EH (cell line): ENCODE measurements at places on chromosomes 4 and X.
A peak's percentile ranks its signal among the peaks of the same experiment; 100 is the strongest.

DNA sequence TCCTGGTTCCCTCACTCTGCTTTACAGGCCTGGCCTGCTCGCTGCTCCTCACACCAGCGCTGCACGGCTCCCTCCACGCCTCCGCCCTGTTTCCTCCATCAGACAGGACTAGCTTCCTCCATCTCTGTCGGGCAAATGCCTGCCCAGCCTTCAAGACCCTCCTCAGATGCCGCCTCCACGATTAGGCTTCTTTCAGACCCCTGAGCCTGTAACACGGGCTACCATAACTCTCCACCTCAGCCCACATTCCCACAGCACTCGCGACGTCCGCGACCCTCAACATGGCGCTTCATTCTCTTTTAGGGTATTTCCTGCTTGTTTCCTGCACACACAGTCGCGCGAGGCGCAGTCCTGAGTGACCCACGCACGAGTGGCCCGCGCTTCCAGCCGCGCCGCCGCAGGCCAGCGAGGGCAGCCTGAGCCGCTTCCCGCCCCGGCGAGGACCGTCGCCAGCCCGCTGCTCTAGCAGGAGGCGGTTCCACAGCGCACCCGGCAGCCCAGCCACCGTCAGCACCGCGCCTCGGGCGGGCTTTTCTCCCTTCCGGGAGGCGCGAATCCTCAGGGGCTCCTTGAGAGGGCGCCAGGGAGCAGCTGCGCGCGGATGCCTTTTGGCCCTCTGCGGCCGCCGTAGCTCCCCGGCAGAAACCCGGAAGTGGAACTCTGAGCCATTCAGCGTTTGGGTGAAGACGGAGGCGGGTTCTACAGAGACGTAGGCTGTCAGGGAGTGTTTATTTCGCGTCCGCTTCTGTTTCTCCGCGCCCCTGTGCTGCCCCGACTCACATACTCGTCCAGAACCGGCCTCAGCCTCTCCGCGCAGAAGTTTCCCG is at the start of gene FRG1:
FRG1 (plus strand) TSS at position 695 of the 827 bp plus-strand sequence. CDS start 138 bp downstream, outside the sequence.
- DNase-seq, result peak; percentile 95

GRCh38 chr4:20944451-20944850 is 244.2 kb downstream of the PACRGL start:
- no peak for DNase-seq

DNA sequence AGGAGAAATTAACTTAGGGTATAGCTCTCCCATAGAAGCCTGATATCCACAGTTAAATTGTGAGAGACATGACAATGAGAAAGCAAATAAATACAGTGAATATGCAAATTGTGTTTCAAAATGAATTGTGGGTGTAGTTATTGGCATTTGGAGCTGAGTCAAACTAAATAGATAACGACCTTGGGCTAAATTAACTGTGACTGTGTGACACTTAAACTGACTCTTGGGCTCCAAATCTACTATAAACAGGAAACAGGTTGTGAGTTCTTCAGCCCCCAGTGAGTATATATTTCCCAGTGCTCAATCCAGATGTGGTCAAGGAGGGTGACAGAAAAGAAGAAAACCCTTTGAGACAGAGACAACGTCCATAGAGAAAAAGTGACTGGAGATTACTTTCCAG is 11.3 kb upstream of the MAGEA10 start:
- DNase-seq, result no peak

GRCh38 chrX:53186351-53186750 is 38.7 kb downstream of the KDM5C start:
- peak; percentile 35 for DNase-seq

GRCh38 chrX:67545036-67545821 is 1.4 kb downstream of the AR start:
- peak; percentile 75 for DNase-seq

DNA sequence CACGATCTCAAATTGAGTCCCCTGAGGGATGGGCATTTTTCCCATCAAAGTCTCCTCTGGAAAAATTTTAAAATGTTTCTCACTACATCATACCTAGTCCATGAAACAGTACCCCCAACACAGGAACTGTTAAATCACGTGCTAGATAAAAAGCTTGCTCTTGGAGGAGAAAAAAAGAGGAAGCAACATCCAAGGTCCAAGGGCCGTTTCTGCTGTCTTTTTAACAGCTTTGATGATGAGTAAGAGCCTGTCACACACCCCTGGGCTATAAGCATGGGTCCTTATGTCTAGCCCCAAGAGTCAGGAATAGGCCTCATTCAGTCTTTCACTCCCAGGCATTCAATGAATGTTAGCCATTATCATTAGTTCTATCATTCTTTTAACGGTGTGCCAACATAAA is 128.9 kb downstream of the SH3KBP1 start:
- DNase-seq, result peak; percentile 79

DNA sequence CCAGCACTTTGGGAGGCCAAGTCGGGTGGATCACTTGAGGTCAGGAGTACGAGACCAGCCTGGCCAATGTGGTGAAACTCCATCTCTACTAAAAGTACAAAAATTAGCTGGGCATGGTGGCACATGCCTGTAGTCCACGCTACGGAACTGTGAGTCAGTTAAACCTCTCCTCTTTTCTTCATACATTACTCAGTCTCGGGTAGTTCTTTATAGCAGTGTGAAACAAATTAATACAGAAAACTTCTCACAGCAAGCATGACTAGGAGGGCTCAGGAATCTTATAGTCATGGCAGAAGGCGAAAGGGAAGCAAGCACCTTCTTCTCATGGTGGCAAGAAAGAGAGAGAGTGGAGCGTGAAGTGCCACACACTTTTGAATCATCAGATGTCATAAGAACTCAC is 358.9 kb downstream of the NLGN4X start:
- DNase-seq, result no peak

- peak; percentile 68 for DNase-seq
These were observed 49.8 kb downstream of the TBCK start for GRCh38 chr4:106266201-106266600.

DNA sequence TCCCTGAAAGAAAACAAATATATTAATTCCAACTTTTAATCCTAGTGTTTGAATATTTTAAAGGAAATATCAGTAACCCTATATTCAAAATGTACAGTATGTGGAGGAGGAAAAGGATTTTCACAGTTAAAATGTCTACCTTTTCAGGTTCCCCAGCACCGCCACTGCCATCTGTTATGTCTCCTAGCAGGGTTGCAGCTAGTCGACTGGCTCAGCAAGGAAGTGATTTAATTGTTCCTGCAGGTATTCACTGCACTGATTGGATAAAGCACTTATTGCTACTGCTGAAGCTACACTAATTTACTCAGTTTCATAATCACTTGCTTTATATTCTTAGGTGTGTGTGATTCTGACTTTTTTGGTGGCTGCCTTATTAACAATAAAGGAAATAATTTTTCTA is 65.5 kb upstream of the FHDC1 start:
- no peak for DNase-seq

GRCh38 chr4:146098978-146099377 is 76.5 kb upstream of the LSM6 start:
- DNase-seq, result no peak

- no peak for DNase-seq
These were observed 96.2 kb downstream of the RBM46 start for GRCh38 chr4:154877110-154877760.

DNA sequence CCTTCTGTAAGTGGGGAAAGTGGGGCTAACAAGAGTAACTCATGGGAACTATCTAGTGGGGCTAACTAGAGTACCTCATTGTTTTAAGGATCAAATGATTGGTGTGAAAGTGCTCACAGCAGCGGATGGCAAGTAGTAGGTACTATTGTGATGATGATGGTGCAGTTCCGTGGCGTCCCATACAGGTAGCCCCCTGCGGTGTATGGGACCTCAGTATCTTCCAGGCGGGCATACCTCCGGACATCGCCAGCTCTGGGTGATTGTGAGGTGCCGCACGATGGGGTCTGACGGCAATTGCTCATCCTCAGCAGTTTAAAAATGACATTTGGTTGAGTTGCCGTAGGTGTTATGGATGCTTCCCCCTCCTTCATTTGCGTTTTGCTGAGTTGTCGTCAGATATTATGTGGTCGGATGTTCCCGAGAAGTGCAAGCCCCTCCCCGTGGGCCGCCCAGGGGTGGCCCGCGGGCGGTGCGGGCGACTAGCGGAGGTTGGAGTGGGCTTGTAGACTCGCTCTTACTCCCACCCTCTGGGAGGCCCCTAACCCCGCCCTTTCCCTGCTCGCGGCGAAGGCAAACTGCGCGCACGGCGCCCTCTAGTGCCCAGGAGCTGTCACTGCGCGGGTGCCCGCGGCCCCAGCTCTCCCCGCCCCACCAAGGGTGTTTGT is 18.3 kb upstream of the GPR101 start:
- DNase-seq, result peak; percentile 47

DNA sequence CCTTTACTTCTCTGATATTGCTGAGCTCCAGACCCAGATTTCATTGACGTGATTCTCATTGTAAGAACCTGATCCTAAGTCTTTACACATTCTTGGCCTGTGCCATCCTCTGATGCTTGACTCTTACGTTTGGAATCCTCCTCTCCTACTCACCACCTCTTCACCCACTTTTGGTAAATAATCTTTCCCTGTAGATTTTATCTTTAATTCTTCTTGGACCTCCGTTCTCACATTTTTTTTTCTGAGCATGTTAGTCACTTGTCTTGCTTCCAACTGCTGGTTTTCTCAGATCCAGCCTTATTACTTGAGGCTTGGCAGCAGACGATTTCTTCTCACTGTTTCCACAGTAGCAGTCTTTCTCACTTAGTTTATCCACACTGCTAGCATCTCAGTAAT is 12.4 kb upstream of the SH3RF1 start:
- DNase-seq, result peak; percentile 96

DNA sequence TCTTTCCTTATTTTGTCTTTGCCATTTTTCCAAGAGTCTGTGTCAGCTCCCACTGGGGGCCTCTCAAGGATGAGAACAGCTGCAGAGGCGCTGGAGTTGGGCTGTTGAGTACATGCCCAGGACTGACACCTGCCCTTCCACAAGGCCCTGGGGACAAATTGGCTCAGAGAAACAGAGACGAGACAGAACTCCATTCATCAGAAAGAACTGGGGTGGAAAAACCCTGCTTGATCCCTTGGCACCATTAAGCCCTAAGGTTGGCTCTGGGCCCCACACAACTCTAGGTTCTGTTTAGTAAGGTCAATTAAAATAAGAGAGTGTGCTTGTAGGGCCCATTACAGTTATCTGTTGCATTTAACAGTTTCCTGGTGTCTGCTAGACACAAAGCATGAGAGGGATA is 63.6 kb downstream of the DCX start:
- no peak for DNase-seq

- no peak for DNase-seq
These were observed 61.1 kb downstream of the ARAP2 start for GRCh38 chr4:36183232-36183631.

- no peak for DNase-seq
These were observed 62.4 kb downstream of the CAPN6 start for GRCh38 chrX:111207851-111208250.

DNA sequence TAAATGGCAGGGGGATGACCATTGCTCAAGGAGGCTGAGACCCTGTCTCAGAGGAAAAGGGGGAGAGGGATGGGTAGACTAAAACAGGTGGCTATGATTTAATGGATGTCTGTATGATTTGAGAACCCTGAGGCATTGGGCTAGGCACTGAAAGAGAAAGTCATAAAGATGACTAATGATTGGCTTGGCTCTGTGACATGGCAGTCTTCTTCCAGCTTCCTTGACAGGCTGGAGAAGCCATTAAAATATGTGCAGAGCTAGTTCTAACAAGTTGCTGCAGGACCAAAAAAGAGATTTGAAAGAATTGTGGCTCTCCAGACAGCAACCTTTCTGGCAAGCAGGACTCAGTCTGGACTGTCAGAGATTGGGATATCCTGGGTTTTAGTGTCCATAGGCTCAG is 53.6 kb downstream of the AMER1 start:
- DNase-seq, result no peak

- DNase-seq, result peak; percentile 32
These were observed 898 bp downstream of the UBQLN2 start for GRCh38 chrX:56564164-56564885.

DNA sequence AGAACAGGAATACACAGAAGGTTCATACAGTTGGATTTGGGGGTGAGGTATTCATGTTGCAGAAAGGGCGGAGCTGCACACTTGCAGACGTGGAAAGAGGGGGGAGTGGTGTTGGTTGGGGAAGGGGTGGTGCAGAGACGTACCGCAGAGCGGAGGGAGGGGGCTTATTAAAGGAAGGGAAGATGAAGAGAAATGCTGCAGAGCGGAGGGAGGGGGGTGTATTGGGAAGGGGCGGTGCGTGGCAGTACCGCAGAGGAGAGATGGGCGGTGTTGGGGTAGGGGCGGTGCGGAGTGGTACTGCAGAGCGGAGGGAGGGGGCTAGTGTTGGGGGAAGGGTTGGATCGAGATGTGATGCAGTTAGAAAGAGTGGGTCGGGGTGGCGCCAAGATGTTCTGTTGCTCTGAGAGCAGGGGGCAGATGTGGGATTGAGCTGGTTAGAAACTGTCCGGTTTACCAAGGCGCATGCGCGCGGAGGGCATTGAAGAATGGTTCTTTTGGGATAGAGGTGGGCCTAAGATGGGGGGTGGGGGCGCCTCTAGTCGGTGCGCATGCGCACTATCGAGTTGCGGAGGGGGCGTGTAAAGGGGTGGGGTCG is 900 bp downstream of the TRO start:
- peak; percentile 66 for DNase-seq

- no peak for DNase-seq
These were observed 184.0 kb downstream of the BMPR1B start for GRCh38 chr4:94941706-94942105.

GRCh38 chr4:18294846-18295245 is 273.3 kb upstream of the LCORL start:
- no peak for DNase-seq

DNA sequence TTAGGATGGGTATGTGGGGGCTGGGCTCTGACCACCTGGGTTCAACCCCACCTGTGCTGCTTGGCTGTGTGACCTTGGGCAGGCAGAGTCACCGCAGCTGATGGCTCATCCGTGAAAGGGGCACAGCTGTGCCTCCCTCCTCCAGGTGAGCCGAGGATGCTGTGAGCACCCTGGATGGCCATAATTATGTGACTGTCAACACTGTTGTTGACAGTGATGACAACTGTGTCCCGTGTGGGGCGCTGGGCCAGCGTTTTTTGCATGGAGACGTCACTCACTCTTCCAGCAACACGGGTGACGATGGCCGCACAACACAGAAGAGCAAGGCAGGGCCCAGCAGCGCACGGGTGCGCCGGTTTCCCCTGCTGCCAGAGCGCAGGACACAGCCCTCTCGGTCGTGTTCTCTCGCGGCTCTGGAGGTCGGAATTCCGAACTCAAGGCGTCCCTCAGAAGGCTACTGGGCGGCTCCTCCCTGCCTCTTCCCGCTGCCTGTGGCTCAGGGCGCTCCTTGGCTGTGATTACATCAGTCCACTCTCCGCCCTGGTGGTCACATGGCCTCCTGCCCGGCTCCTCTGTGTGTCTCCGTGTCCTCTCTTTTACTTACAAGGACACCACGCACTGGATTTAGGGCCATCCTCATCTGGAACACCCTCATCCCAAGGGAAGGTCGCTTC is 1.3 kb downstream of the SH3TC1 start:
- peak; percentile 34 for DNase-seq

GRCh38 chrX:123425904-123426303 is 241.8 kb downstream of the GRIA3 start:
- DNase-seq, result peak; percentile 61

- DNase-seq, result no peak
These were observed 317.5 kb downstream of the ARAP2 start for GRCh38 chr4:35926788-35927187.

GRCh38 chr4:33453436-33453835 is 2733.3 kb downstream of the PCDH7 start:
- no peak for DNase-seq

- peak; percentile 36 for DNase-seq
These were observed 843 bp downstream of the RPL34 start for GRCh38 chr4:108620933-108621905.

- DNase-seq, result no peak
These were observed 32.8 kb upstream of the NOCT start for GRCh38 chr4:138982754-138983153.
